ENCODE measurements at places on chromosomes 12 and 14.
A peak's percentile ranks its signal among the peaks of the same experiment; 100 is the strongest.

DNA sequence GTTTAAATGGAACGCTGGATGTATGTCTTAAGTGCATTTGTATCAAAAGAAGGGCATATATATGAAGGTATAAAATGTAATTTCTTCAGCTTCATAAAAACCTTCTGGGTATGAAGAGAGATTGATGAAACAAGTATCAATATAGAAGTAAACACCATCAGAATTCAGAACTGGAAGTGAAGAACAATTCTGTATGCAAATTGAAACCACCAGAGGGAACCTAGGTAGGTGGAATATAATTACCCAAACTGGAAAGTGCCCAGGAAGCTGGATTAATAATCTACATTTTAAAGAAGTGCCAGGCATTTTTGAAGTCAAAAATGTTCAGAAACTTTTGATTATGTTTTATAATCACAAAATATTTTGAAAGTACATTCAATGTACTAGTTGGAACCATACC, 336.2 kb upstream of the GARIN6 start:
- DNase-seq: no peak

DNA sequence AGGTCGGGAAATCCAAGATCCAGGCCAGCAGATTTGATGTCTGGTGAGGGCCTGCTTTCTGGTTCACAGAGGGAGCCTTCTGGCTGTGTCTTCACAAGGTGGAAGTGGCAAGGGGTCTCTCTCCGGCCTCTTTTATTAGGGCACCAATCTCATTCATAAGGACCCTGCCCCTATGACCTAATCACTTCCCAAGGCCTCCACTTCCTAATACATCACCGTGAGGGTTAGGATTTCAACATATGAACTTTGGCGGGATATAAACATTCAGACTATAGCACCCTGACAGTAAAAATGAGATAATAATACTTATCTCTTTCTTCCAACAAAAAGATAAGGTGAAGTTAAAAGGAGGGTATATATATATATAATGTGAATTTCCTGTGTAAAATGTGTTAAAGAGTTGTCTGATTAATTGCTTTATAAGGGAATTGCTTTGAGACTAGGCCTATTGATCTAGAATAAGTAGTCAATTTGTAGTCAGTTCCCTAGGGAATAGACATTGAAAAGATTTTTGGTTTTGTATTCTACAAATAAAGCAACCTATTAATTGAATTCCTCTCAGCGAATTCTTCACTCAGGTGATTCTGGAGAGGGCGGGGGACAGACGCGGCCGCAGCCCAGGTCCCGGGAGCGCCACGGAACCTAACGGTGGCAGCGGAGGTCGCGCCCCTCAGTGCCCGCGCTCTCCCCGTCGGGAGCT, 516 bp upstream of the LGALS3 start:
- no peak for DNase-seq

DNA sequence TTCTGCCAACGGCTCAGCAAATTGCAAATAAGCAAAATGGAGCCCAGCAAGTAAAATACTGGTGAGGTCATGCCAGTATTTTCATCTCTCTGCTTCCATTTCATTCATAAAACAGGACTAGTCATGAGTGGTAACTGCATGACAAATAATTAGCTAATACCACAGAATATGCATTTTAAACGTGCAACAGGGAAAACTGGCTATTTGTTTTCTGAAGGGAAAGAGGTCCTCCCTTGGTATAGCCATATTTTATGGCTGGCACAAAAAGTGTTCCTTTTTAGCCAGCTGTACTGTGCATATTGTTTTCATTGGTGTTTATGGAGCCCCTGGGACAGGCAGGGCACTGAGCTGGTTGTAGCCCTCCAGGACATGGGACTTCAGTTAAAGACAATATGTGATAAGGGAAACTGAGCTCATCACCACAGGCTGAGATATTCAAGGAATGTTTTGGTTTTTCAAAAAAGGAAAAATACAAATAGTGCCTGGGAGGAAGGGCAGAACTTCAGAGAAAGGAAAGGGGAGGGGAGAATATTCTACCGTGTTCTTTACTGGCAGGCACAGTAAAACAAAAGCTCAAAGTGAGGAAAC, 26.1 kb upstream of the FOXN3 start:
- DNase-seq: peak; percentile 10

- no peak for DNase-seq
Observed at GRCh38 chr12:92425165-92425564, 277.6 kb upstream of the PLEKHG7 start.

DNA sequence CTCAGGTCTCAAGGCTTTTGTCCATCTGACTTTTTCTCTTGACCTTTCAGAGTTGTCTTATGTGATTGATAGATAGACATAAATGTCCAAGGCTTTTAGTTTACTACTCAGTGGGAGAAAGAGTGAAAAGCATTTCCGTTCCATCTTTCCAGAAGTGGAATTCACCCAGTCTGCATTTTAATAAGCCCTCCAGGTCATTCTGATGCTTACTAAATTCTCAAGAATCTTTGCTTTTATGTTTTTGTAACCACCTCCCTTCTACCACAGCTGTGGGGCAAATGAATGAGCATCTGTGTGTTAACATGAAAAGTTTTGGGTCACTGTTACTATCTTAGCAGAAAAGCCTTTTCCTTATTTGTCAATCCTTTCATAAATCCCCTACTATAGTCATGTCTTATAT, 251.4 kb downstream of the LRIG3 start:
- no peak for DNase-seq

DNA sequence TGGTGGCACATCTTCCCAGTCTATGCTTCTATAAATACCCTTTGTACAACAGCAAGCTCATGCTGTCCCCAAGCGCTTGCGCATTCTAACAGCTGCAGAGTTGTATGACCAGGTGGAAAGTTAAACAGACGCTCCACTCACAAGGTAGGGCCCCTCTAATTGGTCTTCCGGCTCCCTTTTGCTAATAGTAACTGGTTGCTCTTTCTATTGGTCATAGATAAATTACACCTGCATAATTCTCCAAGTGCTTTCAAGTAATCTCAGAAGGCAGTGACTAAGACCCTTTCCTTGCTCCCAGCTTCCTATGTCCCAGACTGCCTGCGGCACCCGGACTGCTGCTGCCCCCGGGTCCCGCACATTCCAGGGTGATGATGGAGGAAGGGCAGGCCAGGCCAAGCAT, 6.1 kb upstream of the TSPAN9 start:
- DNase-seq: peak; percentile 19

GRCh38 chr14:35480119-35480769, 53.7 kb upstream of the INSM2 start:
- DNase-seq: no peak

DNA sequence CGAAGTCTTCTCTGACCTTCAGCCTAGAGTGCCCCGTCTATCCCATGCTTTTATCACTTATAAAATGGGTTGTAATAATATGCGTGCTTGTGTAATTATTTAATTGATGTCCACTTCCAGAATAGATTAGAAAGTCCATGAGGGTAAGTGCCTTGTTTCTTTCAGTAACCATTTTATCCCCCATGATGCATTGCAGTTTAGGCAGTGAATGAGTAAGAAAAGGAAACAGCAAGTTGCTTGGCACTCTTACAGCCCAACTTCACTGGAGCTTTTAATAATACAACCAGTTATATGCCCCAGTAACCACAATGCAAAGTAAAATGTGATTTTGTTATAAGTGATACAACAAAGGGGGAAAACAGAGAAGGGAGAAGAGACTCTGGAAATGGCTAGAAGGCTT, 287.3 kb downstream of the MED13L start:
- no peak for DNase-seq

DNA sequence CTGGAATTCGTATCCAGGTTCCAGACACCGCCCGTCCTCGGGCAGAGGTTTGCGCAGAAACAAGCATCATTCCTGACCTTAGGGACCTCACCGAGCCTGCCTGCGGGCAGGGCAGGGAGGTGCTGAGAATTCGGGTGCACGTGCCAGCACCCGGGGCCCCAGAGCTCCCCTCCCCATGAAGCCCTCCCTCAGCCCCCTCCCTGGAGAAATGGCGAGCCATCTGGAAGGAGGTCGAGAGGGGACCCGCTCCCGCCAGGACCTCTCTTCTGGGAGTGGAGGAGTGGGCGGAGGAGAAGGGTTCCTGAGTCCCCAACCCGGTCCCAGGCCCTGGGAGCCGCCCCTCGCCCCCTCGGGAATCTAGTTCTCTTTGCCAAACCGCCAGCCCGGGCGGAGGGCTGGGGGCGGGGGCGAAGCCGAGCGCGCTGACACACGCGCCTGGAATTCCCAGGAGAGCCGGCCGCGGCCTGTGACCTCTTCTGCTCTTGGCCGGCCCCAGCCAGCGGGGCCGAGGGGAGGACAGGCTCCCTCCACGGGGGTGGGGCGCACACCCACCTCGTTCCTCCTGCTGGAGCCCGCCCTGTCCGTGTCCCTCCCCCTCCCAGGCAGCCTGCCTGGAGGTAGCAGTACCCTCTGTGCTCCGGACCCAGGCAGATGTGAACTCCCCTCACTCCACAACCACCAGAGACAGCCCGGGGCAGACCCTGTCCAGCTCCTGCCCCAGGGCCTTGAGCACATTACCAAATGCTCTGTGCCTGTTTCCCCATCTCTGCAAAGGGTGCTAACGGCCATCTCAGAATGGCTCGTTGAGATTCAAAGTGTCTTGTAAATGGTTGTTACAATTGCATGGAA, 23.0 kb upstream of the GPR132 start:
- DNase-seq: no peak

DNA sequence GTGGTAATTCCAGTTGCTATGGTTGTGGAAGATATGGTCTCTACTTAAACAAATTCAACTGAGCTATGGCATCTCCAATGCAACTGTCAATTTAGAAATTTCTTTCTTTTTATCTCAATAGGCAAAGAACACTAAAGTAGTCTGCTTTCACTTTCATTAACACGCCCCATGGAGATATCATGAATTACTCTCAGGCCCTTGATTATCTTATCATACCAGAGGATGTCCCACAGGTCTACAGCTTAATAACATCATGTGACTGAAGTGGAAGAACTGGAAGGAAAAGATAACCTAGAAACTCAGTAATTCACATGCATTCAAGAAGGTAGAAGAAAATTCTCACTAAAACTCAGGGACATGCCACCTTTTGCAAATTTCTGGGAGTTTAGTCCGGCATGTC, 114.3 kb downstream of the FLRT2 start:
- DNase-seq: no peak

GRCh38 chr12:122023339-122024131, 1.9 kb downstream of the BCL7A start:
- no peak for DNase-seq

- DNase-seq: peak; percentile 99
Observed at GRCh38 chr12:123043536-123044001, 63.1 kb downstream of the ARL6IP4 start.

- no peak for DNase-seq
Observed at GRCh38 chr12:115972241-115972640, 305.3 kb downstream of the MED13L start.

DNA sequence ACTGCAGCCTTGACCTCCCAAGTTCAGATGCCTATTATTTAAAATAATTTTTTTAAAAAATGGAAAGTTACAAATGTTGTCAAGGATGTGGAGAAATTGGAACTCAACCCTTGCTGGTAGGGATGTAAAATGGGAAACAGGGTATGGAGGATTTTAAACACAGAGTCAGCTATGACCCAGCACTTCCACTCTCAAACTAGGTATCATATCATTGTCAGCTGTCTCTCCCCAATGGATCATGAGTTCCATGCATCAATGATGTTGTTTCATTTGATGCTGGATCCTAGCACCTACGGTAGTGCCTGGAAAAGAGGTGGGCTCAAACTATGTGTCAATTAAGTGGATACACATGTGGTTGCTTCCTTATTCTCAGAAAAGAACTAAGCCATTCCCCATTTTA, 150.9 kb downstream of the RIMBP2 start:
- no peak for DNase-seq

DNA sequence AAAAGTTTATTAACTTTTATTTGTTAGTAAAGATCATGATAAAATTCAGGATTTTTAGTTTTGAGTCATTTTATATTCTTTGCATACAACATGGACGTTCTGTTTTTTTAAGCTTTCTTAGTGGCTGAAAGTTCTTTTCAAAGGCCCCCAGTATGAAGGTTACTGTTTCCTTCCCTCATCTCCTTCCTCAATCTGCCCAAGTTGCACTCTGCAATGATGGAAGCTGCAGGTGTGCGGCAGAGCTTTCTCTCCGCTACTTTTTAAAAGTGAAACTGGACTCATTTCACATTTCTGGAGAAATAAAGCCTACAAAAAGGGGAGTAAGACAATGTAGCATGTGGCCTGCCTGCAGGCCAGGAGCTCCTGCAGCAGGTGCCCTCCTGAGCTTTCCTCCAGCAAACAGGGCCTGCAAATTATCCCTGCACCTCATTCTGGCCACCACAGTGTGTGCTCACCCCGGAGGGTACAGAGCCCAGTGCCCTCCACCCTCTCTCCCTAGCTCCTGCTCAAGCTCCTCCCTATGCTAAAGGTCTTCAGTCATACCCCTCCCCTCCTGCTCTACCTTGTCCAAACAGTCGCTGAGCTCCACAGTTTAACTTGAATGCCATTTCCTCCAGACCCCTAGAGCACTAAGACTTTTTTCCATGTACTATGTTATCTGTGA, 78.9 kb downstream of the SETD3 start:
- DNase-seq: no peak

DNA sequence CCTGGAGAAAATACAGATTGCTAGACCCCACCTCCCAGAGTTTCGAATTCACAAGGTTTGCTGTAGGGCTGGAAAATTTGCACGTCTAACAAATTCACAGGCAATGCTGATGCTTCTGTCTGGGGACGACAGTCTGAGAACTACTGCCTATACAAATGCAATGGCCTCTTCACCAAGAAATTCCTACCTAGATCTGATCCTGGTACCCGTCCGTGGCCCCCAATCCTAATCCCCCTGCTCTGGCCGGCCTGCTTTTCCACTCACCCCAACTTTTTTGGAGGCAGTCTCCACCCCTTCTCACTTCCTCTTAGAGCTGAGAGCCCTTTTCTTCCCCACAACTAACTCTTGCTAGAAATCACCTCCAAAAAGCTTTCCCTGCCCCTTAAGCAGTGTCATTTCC, 3.1 kb upstream of the SSH1 start:
- DNase-seq: no peak

DNA sequence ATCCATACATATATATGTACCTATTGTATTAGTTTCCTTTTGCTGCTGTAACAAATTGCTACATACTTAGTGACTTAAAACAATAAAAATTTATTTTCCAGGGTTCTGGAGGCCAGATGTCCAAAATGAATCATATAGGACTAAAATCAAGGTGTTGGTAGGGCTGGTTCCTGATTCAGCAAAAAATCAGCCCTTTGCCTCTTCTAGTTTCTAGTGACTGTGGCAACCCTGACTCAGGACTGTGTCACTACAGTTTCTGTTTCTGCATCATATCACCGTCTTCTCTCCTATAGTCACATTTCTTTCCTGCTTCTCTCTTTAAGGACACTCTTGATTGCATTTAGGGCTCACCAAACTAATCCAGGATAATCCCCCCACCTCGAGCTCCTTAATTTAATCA, 386.3 kb upstream of the TBX3 start:
- no peak for DNase-seq

- DNase-seq: no peak
Observed at GRCh38 chr14:78251308-78251707, 81.1 kb downstream of the NRXN3 start.
